ENCODE measurements at places on chromosomes 2 and 18.
A peak's percentile ranks its signal among the peaks of the same experiment; 100 is the strongest.

DNA sequence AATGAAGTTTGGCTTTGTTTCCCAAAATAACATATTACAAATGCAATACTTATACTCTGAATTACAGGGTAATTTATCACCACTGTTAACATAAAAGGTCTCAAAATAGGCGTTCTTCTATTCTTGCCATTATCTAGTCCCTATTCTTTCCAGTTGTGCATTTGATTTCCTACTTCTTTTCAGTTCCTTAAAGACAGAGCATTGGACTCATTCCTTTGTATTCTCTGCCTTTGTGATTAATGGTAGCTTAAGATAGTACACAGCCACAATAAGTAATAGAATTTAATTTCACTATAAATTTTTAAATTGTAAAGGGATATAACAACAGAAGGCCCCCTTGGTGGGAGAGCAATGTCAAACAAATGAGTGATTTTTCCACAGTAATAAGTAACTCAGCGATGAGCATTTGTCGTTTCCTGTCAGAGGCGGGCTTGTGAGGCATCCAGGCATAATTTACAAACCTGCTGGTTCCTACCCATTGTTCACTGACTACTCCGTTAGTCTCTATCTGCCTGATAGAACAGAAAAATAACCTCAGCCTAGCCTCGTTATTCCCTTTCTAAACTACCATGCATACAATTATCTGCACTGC, 456.6 kb upstream of the REG3G start:
- no peak for DNase-seq

DNA sequence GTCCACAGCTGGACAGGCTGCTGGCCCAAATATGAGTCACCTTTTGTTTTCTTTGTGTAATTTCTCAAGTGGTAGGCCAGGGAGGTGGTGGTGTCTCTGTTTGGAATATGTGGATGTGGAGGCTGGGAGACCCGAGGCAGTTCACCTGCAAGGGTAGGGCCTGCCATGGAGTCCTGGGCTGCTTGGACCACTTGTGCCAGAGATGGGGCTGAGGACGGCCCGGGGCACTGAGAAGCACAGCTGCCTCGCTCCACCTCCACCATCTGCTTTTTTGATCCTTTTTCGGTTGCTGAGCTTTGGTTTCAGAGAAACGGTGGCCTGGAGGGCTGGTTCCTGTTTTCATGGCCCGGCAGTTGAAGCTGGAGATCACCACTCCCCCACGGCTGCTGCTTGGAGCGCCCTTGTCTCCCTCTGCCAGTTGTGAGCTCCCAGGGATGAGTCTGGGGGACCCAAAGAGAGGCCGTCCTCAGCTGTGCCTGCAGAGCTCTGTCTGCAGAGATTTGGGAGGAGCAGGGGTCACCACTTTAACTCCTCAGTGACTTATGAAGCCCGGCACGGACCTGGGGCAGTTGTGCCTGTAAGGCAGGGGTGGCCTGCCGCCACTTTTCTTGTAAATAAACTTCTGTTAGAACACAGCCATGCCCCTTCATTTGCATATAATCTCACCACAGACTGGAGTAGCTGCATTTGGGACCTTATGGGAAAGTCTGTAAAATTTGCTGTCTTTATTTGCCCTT, 67.6 kb upstream of the MCFD2 start:
- DNase-seq, result no peak

GRCh38 chr2:118747637-118748036, 99.8 kb downstream of the EN1 start:
- DNase-seq, result no peak

DNA sequence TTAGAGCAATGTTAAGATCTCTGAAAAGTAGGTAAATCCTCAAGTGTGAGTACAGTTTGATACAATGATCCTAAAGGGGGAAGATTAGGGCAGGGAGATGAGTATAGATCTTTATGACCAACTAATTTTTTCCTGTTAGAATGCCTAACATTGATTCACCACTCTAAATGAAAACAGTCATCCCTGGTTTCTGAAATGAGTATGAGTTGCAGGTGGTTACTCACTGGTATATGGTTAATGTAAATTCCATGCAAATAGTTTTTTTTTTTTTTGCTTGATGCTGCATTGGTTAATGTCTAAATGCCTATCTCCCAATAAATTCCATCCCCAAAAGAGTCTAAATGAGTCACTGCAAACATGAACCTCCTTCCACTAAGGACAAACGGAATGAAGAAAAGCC, 55.0 kb upstream of the SERPINB2 start:
- DNase-seq, result no peak

GRCh38 chr18:9191658-9192256, 55.2 kb downstream of the ANKRD12 start:
- no peak for DNase-seq

- no peak for DNase-seq
Measured at GRCh38 chr2:220619525-220620220, 952.4 kb downstream of the EPHA4 start.

GRCh38 chr2:239927424-239927981, 97.6 kb downstream of the NDUFA10 start:
- DNase-seq, result no peak

GRCh38 chr2:157327200-157327599, 1.6 kb upstream of the ERMN start:
- no peak for DNase-seq

DNA sequence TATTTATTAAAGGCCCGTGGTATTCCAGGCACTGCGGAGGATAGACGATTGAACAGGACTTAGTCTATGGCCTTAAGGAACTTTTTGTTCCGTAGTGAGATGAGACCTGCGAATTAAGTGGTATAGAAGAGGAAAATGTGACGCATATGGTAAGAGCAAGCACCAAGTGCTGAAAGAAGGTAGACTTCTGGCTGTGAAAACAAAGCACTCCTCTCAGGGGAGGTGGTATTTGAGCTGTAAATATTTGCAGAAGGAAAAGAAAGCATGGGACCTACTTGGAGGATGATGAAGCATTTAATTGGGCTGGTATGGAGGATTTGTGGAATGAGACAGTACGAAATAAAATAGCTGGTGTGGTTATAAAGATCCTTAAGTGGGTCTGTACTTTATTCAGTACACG, 62.5 kb downstream of the GPR39 start:
- DNase-seq, result no peak

GRCh38 chr2:74186038-74186437, 7.4 kb upstream of the MOB1A start:
- DNase-seq, result no peak

- DNase-seq, result no peak
Measured at GRCh38 chr2:51107841-51108240, 75.9 kb upstream of the NRXN1 start.

DNA sequence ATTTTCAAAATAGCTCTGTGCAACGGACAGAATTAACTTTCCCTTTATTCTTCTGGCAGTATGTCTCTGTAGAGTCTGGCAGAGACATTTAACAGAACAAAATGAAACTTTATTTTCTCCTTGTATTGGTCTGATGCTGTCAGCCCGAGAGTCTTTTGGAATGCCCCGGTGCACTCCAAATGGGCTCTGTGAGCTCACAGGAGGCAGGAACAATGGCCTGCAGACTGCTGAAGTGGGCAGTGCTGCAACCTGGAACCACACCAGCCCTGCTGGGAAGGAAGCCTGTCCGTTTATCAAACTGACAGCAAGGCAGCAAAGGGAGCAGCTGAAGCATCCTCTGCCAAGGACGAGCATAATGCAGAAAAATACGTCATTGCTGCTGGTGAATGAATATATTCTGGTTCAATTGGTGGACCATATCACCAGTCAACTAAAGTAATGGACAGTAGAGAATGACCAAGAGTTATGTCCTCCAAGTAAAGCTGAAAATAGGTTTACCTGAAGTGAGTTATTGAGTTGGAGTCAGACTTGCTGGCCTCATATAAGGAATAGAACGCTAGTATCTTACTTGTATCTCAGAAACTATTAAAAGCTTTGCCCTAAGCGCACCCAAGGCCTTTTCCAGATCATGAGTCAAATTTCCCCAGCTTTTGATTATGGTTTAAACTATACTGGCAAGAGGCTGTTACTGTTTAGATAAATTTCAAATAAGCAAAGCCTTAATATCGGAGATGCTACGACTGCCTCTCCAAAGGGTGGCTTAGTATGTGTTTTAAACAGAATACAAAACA, 207.6 kb upstream of the TANK start:
- DNase-seq, result peak; percentile 58

DNA sequence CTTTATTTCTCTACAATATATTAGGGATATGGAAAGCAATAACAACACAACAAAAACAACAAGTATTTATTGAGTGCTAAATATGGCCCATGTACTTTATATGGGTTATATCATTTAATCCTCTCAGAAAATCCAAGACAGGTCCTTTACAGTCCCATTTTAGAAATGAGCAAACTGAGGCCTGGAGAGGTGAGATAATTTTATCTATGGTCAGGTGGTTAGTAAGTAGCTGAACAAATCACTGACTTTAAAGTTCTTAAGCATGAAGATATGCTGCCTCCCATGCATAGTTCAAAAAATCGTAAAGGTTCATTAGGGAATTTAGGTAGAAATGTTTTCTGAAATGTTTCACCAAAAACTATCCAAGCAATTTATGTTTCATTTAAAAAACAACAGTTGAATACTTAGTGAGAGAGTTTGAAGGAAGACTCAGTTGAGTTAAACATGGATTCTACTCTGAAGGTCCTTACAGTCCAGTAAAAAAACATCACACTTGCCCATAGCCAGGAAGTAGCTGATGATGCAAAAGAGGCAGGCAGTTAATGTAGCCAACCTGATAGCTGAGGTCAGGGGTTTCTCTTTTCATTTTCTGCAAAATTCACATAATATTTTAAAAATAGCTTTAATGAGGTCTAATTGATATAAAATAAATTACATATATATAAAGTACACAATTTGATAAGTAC, 7.6 kb upstream of the NFE2L2 start:
- DNase-seq, result no peak

GRCh38 chr2:177335917-177336450, 56.6 kb upstream of the AGPS start:
- DNase-seq, result no peak

Measured in neural progenitor cell (in vitro differentiated cells).